Ammon's horn (tissue), 1 donor: ENCODE measurements at places on chromosomes 3 and 15.

GRCh38 chr15:64507293-64507802 is 47.0 kb downstream of the ZNF609 start:
- DNase-seq = peak; percentile 80

- DNase-seq = peak; percentile 91
These were observed 1.1 kb downstream of the SAMMSON start for GRCh38 chr3:70000563-70001081.

GRCh38 chr15:78208887-78209645 is 25.3 kb downstream of the ACSBG1 start:
- DNase-seq = peak; percentile 35

DNA sequence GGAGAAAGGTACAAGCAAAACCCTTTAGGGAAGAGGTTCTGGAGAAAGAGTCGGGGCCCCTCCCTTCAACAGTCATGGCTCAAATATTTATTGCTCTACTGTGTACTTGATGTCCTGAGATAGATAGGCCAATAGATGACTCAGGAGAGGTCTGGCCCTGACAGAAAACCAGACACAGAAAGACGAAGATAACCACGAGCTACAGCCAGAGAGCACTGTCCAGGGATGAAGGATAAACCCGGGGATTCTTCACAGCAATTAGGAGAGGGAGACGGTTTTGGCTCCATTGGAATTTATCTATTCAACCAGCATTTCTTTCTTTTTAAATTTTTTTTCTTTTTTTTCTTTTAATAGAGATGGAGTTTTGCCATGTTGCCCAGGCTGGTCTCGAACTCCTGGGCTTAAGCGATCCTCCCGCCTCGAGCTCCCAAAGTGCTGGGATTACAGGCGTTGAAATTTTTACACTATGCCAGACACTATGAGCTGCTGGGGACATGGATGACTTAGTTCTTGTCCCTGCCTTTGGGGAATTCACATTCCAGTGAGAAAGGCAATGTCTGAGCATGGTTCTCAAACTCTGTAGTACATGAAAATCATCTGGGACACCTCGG is 4.6 kb upstream of the CIDEC start:
- no peak for DNase-seq
